ENCODE measurements at places on chromosomes 1 and 21. TPM values are rescaled to one million over a fixed set of nuclear protein-coding genes. Genes with fewer than 3 reads are reported as not detected.

RAB7B gene
- polyA plus RNA-seq: 11.6 TPM

AADACL4 gene
- not detected for polyA plus RNA-seq

AIRE gene
- polyA plus RNA-seq: 0.11 TPM

DNA sequence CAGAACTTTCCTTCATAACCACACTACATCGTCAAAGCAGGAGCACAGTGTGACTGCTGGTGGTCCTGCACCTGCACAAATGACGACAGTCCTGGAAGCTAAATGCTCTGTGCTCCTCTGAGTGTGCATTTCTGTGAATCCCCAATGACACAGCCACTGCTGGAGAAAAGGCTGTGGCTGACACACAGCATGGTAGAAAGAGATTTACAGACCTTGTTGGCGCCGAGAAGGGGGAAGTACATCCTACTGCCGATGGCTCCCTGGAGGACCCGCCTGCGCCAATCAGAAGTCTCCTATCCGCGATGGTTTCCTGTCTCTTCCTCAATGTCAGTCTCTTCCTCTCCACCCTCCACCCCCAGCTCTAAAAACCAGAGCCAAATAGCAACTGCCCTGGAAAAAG lies 115.4 kb upstream of the RAB4A start:
- peak; percentile 96 for DNase-seq

DNA sequence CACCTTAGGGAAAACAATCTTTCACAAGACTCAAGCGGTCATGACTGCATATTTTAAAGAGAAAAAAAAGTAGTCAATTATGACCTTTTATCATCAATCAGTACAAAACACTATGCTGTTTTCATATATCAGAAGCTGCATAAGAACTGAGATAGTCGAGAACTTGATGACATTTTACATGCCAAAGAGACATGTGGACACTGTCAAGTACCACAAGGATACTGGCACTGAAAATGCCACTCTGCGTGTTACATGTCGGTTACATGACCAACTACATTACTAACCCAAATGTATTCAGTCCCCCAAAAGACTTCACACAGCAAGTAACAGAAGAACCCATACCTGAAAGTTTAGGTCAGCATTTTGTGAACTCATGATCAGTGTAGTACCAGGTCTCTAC lies 975.0 kb upstream of the ADGRL4 start:
- DNase-seq: no peak

GJB3 gene
- 1.8 TPM for polyA plus RNA-seq

GRCh38 chr1:102800406-102800805 lies 307.9 kb downstream of the COL11A1 start:
- DNase-seq: no peak

- DNase-seq: no peak
Observed at GRCh38 chr1:14742181-14742980, 143.9 kb downstream of the KAZN start.

FMO3 gene
- polyA plus RNA-seq: 0.18 TPM

- DNase-seq: no peak
Observed at GRCh38 chr1:240743705-240744104, 131.8 kb upstream of the GREM2 start.

LDLRAD1 gene
- not detected for polyA plus RNA-seq

GRCh38 chr21:23952269-23952668 lies 1655.0 kb downstream of the MRPL39 start:
- DNase-seq: no peak

DNA sequence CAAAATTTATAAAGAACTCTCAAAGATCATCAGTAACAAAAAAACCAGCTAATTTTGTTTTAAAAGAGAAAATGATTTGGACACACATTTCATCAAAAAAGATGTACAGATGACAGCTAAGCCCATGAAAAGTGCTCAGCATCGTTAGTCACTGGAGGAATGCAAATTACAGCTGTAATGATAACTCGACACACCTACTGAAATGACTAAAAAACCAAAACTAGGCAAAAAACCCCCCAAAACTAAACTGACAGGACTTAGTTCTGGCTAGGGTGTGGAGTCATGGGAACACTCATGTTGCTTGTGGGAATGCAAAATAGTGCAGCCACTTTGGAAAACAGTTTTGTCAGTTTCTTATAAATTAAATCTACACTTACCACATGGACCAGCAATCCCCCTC lies 59.5 kb downstream of the CNIH3 start:
- DNase-seq: no peak

DNA sequence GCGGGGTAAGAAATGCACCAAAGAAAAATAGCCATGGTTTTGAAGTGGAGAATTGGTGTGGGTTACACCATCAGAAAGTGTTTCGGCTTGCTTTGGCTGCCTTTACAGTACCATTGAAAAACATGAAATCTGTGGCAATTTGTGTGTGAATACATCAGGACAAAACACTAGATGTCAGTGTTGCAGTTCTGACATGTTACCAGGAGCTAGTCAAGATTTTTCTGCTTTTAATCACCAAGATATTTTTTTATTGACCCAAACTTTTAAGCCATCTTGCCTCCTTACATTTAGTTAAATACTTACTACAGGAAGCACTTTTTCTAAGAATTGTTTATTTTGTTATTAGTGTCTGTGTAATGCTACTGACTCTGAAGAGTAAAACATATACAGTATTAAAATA lies 14.3 kb downstream of the RRP15 start:
- DNase-seq: peak; percentile 69

DNA sequence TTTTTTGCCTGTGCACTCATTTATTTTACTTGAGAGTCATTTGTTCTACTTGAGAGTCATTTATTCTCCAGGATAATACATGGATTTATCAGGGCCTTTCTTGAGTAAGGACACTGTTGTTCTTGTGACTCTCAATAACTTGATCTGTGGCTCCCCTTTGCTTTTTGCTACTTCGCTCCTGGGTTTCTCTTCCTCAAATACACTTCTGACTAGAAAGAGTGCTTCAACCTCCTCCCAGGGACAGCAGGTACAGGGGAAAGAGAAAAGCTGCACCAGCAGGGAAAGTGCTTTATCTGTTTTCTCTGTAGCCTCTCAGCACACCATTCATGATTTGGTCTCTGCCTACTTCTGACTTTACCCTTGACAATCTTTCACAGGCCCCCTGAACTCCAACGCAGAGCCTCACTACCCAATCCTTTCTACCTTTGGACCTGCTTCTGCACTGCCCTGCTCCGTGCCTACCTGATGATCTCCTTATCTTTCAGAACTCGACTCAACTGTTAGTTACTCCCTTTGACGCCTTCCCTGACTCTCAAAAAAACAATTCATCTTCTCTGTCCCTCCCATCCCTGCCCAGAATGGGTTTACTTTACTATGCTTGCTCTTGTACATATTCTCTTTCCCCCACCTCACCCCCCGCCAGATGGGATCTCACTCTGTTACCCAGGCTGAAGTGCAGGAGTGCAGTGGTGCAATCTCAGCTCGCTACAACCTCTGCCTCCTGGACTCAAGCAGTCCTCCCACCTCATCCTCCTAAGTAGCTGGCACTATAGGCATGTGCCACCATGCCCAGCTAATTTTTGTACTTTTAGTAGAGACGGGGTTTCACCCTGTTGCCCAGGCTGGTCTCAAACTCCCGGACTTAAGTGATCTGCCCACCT lies 15.6 kb upstream of the PIGM start:
- DNase-seq: no peak

CASQ2 gene
- polyA plus RNA-seq: 605 TPM

- DNase-seq: no peak
Observed at GRCh38 chr1:34547046-34547674, 207.7 kb upstream of the GJB5 start.

DNA sequence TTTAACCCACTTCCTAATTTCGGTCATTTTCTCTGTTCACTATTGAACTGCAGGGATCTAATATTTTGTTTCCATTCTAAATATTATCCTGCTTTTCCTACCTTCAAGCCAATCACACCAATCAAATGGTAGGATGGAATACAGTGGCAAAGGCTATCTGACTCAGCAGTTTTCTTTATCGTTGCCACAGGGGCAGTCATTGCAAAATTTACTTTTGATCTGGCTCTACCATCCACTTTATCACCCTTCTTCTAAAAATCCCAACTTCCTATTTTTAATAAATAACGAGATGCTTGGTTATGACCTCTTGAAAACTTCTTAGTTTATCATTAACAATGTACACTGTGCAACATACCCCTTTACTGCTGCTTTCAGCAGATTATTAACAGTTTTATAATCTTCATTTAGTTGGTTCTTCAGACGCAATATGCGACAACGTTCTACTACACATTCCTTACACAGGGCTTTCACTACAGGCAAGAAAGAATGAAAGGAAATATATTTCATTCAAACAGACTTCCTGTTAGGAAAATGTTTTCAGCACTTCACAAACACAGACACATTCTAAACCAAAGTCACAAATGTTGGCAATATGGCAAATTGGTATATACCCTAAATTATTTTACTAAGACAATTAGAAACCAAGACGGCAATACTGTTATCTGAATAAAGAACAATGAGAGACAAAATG lies 52.3 kb upstream of the RAP1GAP start:
- no peak for DNase-seq

GRCh38 chr1:87202451-87202850 lies 126.2 kb upstream of the LMO4 start:
- no peak for DNase-seq

- DNase-seq: peak; percentile 30
Observed at GRCh38 chr1:181391301-181391900, 91.9 kb upstream of the CACNA1E start.

GRCh38 chr1:162982364-162982763 lies 86.8 kb upstream of the RGS4 start:
- no peak for DNase-seq

- peak; percentile 50 for DNase-seq
Observed at GRCh38 chr1:101235696-101236515, 913 bp upstream of the S1PR1 start.

ATXN7L2 gene
- 35.9 TPM for polyA plus RNA-seq

L1TD1 gene
- polyA plus RNA-seq: 2.2 TPM

CTSE gene
- polyA plus RNA-seq: 0.37 TPM

Data from muscle of leg (tissue), 16 donors.